Brain pericyte (primary cell): ENCODE measurements at places on chromosomes 1 and 21.

DNA sequence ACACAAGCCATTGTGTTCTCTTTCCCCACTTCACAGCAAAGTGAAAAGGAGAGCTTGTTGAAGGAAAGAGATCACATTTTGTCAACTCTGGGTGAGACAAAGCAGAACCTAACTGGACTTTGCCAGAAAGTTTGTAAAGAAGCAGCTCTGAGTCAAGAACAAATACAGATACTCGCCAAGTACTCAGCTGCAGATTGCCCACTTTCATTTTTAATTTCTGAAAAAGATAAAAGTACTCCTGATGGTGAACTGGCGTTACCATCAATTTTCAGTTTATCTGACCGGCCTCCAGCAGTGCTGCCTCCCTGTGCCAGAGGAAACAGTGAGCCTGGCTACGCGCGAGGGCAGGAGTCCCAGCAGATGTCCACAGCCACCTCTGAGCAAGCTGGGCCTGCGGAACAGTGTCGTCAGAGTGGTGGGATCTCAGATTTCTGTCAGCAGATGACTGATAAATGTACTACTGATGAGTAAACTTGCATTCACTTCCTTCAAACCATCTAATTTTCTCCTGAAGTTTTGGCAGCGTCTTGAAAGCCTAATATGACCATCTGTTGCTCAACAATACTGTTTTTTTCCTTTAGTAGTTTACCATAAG is 43.7 kb downstream of the BACH1 start:
- peak; percentile 93 for DNase-seq

GRCh38 chr21:15809818-15810217 is 80.0 kb downstream of the USP25 start:
- DNase-seq: no peak

- no peak for DNase-seq
Observed at GRCh38 chr1:21312407-21312992, 22.2 kb upstream of the ECE1 start.

- DNase-seq: no peak
Observed at GRCh38 chr1:203629016-203629506, 2.4 kb downstream of the ATP2B4 start.

GRCh38 chr1:42947117-42947516 is 11.6 kb downstream of the SLC2A1 start:
- DNase-seq: no peak

- no peak for DNase-seq
Observed at GRCh38 chr1:195328102-195328501, 1280.1 kb downstream of the KCNT2 start.

DNA sequence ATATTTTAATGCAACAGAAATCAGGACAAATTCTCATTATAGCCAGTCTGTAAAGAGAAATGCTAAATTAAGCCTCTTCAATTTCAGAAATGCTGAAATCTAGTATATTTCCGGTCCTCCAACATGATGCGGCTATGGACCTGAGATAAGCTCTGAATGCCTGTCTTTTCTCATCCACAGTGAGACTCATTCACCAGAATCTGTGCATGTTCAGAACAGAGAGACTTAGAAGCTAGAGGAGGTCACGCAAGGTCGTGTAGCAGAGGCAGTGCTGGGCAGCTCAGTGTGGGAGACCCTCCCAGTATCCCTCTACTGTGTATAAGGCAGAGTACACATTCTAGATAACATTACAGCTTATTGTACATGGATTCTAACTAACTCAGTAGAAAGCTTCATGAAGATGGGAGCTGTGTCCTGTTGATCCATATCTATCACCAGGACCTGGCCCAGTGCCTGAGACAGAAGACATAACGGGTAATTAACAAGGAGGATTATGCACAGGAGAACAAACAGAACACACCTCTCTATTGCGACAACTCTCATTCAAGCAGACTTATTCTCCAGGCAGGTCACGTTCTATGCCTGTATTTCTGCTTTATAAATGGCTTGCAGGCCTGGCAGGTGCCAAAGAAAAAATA is 97.0 kb upstream of the COA6 start:
- DNase-seq: no peak

- no peak for DNase-seq
Observed at GRCh38 chr1:110165761-110166231, 15.5 kb downstream of the SLC6A17 start.

DNA sequence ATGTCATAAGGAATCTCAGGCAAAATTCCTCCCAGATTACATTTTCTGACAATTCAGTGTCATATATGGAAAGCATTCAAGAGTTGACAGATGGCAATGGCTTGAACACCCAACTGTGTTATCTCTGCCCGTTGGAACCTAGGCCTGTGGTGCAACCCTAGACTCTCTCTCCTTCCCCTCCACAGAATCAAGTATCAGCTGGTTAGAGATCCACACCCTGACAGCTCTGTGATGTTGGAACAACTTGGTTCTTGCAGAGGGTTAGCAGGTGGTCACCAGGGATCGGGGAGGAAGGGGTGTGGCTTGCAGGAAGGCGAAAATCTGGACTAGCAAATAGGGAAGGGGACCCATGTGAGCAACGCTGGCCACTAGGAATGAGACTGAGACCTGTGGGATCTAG is 26.3 kb downstream of the PCSK9 start:
- DNase-seq: no peak

GRCh38 chr1:104630567-104631149 is 881.0 kb downstream of the AMY1C start:
- no peak for DNase-seq

GRCh38 chr21:24948186-24948585 is 659.1 kb downstream of the MRPL39 start:
- DNase-seq: no peak

GRCh38 chr1:7135493-7135892 is 350.2 kb downstream of the CAMTA1 start:
- DNase-seq: no peak

DNA sequence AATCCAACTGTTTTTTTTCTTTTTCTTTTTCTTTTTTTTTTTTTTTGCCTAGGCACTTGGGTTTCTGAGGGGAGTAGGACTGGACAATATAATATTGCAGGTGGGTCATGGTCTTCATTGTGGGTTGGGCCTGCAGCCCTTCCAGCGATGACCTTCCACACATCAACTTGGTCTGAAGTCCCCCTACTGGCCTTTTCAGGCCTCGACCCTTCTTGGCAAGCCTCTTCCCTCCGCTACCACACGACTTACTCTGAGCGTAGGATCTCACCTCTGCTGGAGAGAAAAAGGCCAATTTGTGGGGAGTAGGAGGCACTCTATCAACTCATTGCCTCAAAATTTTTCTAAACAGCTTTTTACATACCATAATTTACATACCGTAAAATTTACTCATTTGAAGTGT is 51.1 kb upstream of the GRIK3 start:
- DNase-seq: no peak

DNA sequence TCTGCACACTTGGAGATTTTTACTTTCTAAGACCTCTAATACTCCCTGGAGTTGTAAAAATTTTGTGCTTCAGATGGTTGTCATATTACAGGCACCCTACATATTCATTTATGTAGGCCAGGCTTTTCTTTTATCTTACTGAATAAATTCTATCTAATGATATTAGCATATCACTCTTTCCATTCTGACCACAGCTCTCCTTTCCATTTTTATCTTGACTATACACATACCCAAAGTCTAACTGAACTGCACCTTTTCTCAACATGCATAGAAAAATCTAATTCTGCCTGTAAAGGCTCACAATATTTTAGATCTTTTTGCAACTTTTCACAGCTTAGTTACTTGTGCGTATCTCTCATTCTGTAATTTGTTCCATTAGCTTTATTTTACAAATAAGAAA is 52.7 kb upstream of the TSHB start:
- DNase-seq: no peak

DNA sequence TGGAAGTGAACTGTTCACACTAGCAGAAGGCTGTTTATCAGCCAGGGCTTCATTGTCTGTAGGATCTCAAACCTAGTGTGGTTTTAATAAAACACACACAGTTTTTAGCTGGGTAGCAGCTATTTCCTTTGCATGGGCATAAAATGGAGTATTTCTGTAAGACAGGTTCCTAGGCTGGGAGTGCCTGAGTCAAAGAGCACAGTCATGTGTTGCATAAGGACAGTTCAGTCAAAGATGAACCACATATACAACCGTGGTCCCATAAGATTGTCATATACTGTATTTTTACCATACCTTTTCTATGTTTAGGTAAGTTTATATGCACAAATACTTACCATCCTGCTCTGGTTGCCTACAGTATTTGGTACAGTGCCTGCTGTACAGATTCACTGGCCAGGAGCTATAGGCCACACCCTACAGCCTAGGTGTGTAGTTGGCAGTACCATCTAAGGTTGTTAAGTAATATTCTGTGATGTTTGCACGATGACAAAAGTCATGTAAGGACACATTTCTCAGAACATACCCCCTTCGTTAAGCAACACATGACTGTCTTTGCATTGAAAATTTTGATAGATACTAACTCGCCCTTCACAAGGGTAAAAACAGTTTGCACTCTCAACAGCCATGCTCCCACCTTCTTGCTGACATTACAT is 17.2 kb downstream of the LGALS8 start:
- DNase-seq: no peak

DNA sequence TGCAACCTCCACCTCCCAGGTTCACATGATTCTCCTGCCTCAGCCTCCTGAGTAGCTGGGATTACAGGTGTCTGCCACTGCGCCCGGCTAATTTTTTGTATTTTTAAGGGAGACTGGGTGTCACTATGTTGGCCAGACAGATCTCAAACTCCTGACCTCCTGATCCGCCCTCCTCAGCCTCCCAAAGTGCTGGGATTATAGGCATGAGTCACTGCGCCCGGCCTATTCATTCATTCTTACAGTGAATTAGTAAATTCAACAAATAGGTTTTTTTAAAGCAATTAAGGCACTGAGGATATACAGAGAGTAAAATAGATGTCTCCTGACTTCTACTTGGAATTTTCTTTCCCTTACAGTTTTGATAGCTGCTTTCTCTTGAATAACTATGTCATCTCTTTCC is 43.5 kb downstream of the CDC42 start:
- DNase-seq: no peak

DNA sequence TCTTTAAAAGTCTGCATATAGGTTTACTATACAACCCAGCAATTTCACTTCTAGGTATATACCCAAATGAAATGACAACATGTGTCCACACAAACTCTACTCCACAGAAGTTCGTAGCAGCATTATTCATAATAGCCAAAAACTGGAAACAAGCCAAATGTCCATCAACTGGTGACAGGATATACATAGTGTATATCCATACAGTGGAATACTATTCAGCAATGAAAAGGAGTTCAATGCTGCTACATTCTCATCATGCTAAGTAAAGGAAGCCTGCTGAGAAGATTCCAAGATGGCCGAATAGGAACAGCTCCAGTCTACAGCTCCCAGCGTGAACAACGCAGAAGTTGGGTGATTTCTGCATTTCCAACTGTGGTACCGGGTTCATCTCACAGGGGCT is 200.6 kb downstream of the PATJ start:
- no peak for DNase-seq

DNA sequence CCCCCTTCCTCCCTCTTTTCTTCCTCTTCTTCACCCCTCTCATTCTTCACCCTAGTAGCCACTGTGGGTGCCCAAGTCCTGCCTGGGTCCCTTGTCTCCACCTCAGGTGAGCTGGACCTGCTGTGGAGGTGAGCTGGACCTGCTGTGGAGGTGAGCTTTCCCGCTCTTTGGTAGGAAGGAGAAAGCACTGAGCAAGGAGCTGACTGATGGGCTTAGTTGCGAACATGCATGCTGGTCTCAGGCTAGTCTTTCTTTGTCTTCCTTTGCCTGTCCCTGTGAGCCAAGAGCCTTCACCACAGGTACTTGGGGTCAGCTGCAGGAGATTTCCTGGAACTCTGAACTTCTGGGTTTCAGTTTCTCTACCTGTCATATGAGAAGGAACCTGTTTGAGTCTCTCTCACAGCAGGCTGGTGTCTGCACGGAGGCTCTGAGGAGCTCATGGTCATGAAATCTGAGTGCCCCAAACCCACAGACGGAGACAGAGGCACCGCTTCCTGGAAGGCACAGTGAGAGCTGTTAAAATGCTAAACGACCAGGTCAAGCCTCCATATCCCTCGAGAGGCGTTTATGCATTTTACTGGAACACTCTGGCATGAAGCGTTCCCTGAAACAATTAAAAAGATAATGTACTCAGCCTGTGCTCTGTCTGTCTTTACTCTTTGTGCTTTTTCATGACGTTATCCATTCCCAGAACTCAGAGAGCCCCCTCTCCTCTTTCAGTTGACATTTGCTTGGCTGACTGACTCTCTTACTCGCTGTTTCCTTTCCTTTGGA is 69.5 kb downstream of the RHOU start:
- no peak for DNase-seq

- DNase-seq: no peak
Observed at GRCh38 chr1:55046871-55047270, 7.5 kb downstream of the PCSK9 start.

DNA sequence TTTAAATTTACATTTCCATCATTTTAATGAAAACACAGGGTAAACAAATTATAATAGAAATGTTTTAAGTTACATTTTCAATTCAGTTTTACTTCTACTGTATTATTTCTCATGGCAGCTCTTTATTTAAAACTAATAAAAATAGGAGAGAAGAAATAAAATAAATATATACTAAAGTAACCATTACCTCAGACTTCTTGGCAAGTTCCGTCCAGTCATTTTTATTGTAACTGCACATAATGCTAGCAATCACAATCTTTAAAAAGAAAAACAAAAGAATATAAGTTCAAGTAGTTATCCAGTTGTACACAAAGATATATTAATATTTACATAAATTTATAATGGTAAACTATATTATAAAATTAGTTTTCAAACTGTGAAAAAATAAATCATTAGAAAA is 538.6 kb downstream of the DPYD start:
- no peak for DNase-seq

GRCh38 chr1:200861937-200862647 is 10.7 kb upstream of the GPR25 start:
- DNase-seq: no peak

DNA sequence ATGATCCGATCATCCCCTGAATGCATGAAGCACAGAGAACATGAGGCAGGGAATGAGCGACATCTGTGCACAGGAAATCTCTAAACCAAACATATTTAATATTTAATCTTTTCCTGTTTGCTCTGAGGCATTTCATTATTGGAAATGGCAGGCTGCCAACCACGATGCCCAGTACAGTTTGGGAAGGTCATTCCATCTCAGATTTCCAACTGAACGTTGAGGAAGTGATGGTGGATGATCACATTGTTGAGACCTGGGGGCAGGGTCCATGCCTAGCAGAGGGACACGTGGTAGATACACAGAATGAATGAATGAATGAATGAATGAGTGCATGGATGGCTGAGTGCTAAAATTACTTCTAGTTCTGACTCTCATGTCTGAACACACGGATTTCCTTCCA is 15.9 kb upstream of the FASLG start:
- no peak for DNase-seq

DNA sequence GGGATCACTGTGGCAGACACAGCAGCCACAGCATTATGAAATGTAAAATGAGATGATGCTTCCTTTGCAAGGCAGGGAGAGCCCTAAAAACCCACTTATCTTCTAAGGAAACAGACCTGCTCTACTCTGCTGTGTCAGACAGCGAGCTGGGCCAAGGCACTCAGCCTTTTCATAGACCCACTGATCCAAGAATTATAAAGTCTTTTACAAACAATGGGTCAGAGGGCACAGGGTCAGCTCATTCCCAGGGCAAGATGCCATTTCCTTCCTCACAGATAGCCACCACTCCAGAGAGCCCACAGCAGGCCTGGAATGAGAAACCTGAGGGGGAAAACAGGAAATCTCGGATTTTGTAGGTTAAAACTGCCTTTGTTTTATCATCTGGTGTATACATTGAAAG is 42.9 kb downstream of the CASQ2 start:
- DNase-seq: no peak

GRCh38 chr21:36839123-36839522 is 127.3 kb downstream of the HLCS start:
- DNase-seq: no peak
